ENCODE measurements at places on chromosomes 2 and 18.
A peak's percentile ranks its signal among the peaks of the same experiment; 100 is the strongest.

- DNase-seq, result no peak
Observed at GRCh38 chr2:100870652-100871531, 51.0 kb downstream of the NPAS2 start.

GRCh38 chr2:196268025-196268424 lies 96.6 kb upstream of the STK17B start:
- DNase-seq, result no peak

- DNase-seq, result peak; percentile 1
Observed at GRCh38 chr2:1910592-1911246, 166.4 kb upstream of the PXDN start.

DNA sequence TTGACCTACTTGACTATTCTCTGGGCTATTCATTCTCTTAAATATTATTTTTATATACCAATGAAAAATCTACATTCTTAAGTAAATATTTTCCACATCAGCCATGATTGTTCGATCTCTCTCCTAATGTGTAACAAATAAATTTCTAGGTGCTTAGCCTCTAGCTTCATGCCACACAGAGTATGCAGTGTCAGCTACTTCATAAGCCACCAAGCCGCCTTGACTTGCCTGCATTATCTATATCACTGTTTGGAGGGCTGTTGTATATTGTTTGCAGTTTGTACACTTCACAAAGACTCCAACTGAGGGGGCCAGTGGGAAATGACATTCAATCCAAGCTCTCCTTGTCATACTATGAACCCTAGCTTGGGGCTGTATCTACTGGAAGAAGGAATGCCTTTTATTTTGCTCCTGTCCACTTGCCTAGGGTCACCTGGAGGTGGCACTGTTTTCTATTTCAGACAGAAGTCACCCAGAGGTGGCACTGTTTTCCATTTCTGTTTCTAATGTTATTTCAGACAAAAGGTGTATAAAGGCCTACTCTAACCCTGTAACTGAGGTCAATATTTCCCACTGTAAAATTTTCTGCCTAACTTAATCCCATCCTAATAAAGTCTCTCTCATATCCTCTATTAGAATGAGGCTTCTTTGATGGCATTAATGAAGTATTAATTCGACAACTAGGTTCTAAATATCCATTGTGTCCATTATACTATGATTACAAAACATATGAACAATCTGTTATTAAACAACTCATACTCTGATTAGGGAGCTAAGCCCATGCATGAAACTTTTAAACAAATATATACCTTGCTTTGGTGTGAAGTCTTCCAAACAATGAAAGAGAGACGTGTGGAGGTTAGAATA lies 36.4 kb downstream of the COL5A2 start:
- DNase-seq, result no peak

- no peak for DNase-seq
Observed at GRCh38 chr2:163341426-163341825, 394.4 kb downstream of the FIGN start.

DNA sequence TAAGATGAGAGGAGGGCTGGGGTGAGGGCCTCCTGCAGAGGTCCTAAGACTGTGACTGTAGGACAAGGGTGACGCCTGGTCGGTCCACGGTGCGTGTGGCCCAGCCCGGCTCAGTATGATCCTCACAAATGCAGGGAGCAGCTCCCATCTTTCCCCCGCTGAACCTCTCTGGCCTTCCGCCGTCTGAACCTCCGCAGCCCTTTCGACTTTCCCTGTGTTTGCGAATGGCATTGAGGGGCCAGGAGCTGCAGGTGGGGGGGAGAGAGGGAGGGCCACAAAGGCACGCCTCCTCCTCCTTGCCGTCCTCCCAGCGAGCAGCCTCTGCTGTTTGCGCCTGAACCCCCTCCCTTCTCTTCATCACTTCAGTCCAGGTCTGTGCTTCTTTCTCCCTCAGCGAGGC lies 68.6 kb upstream of the PXDN start:
- no peak for DNase-seq

- DNase-seq, result no peak
Observed at GRCh38 chr2:119937680-119938079, 75.2 kb upstream of the EPB41L5 start.

DNA sequence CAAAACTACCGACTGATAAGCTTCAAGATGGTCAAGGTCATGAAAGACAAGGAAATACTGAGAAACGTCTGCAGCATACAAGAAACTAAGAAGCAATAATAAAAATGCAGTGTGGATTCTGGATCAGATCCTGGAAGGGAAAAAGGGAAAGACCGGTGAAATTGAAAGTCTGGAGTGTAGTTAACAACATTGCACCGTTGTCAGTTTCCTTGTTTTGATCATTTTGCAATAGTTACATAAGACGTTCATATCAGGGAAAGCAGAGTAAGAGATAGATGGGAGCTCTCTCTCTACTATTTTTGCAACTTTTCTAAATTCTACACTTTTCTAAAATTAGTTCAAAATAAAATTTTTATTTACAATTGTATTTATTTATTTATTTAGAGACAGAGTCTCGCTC lies 15.0 kb upstream of the ZNF407 start:
- DNase-seq, result no peak

- no peak for DNase-seq
Observed at GRCh38 chr2:164843346-164843911, 1.8 kb upstream of the COBLL1 start.

GRCh38 chr2:200007306-200007705 lies 51.9 kb downstream of the MAIP1 start:
- no peak for DNase-seq

DNA sequence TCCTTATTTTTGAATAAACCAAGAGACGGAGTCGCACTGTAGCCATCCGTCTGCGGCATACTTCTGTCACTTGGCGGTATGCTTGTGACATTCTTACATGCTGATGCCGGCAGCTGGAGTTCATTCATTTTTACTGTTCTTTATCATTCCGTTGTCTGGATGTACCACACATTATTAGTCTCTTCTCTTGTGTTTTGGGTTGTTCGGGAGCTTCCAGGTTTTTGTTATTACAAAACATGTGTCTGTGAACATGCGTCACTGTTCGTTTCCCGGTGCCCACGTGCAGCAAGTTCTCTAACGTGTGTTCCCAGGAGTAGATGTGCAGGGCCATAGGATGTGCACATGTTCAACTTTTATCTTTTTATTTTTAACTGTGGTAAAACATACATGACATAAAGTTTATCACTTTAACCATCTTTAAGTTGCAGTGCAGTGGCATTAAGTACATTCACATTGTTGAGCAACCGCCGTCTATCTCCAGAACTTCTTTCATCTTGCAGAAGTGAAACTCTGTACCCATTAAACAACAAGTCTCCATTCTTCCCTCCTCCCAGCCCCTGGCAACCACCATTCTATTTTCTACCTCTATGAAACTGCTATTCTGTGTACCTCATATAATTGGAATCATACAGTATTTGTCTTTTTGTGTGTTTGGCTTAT lies 40.1 kb downstream of the MTCL1 start:
- peak; percentile 67 for DNase-seq

DNA sequence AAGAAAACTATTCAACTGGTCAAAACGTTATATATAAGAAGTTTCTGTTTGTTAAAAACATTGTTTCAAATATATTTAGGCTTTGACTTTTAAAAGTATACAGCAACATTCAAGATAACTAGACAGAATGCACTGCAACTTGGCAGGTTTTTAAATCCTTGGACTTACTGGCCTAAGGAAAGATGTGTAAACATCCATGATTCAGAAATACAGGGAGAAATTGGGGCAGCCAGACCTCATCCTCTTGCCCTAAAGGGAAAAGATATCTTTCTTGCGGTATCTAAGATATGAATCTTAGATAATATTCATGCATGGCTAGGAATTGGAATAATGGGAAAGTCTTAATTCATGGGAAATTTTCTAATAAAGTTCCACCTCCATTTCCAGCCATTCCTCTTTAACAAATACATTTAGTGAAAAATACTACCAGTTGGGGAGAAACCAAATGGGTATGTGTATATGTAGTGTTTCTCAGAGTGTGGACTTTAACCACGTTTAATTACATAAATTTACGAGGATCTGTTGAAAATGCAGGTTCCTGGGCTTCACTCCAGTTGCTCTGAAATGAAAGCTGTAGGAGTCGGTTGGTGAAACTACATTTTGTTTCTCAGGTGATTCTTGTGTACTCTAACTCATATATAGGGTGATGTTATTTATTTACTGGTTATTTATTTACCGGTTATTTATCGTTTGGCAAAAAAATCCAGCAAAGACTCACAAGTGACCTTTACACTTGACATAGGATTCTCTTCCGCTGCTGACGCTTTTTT lies 587 bp upstream of the TANK start:
- DNase-seq, result no peak

- DNase-seq, result no peak
Observed at GRCh38 chr2:71989671-71990070, 158.0 kb downstream of the CYP26B1 start.

GRCh38 chr2:26595146-26595545 lies 46.0 kb downstream of the CIB4 start:
- DNase-seq, result no peak

DNA sequence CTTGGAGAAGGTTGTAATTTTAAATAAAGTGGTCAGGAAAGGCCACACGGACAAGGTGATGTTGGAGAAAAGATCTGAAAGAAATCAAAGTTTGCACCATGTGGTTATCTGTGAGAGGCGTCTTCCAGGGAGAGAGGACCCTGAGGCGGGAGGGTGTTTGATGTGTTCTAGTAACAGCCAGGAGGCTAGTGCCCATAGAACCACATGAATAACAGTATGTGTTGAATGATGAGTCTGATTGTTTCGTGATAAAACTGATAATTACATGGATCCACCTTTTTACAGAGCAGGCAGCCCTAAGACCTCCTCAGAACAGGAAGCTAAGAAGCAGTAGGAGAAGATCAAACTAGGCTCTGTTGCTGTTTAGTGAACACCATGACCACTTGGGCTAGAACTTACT lies 91.4 kb downstream of the SCG2 start:
- DNase-seq, result no peak

GRCh38 chr2:25980951-25981350 lies 1.3 kb downstream of the KIF3C start:
- DNase-seq, result no peak

- no peak for DNase-seq
Observed at GRCh38 chr2:194385376-194385775, 1271.7 kb upstream of the SLC39A10 start.

DNA sequence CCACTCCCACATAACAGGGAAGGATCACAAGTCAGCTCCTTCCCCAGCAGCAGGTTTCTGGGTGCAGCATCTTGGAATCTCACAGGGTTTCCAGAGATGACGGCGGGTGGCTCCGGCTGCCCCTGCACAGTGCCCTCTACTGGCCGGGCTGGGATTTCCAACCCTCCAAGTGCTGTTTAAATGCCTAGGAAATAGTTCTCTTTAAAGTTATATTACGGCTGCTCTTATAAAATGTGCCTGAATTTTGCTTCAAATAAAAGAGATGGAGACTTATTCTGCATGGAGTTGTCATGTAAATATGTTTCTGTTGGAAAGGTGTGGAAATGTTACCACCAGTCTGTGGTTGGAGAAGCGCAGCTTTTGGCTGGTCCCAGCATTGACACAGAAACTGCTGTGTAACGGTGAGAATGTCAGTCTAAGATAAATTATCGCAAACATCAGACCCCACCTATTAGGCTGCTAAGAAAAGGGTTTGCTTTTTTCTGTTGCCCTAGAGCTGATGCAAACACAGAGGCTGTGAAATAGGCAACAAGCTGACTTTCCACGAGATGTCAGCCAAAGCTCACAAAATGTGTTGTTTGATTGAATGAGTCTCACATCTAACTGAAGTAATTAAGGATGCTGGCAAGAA lies 3.3 kb upstream of the HJURP start:
- DNase-seq, result no peak

GRCh38 chr2:176291809-176292283 lies 22.6 kb downstream of the MTX2 start:
- no peak for DNase-seq

DNA sequence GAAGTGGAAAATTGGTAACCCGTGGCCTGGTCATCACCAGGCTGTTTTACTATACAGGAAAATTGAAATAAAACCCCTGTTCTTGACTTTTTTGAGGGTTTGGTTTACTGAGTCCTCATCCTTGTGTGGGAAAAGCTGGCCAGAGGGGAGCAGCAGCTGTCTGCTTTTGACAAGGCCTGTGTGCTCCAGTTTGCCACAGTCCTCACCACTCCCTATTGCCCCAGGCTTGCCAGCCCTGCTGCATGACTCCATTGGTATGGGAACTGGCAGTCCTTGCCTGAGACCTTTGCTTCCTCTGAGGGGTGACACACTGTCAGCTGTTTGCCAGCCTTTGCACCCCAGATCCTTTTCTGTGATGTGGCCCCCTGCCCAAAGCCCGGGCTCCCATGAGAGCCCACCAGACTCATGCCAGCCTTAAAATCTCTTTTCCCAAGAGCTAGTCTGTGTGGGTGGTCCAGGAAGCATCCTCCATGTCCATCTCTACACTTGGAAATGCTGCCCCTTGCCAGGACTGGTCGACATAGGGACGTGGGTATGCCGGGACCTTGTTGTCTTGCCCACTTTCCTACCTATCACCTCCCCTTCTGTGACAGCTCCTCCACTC lies 39.0 kb downstream of the GLI2 start:
- DNase-seq, result no peak

GRCh38 chr2:180730976-180731375 lies 249.4 kb upstream of the UBE2E3 start:
- no peak for DNase-seq

DNA sequence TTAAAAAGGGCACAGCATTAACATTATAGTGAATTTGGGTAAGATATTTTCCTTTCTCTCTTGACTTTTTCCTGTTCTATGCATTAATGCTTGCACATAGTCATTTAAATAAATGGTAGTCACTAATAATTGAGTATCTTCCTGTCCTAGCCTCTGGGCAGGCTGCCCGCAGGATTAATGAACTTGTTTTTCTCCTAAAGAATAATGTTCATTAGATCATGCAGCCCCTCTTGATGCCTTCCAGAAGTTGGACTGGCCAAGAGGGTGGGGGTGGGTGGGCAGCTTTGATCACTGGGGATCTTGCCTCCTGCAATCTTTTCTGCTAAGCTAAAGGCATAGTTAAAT lies 514.5 kb upstream of the CDH2 start:
- no peak for DNase-seq

- no peak for DNase-seq
Observed at GRCh38 chr2:100976645-100977391, 25.3 kb upstream of the RPL31 start.

GRCh38 chr2:179444056-179444455 lies 179.4 kb upstream of the SESTD1 start:
- DNase-seq, result no peak

DNA sequence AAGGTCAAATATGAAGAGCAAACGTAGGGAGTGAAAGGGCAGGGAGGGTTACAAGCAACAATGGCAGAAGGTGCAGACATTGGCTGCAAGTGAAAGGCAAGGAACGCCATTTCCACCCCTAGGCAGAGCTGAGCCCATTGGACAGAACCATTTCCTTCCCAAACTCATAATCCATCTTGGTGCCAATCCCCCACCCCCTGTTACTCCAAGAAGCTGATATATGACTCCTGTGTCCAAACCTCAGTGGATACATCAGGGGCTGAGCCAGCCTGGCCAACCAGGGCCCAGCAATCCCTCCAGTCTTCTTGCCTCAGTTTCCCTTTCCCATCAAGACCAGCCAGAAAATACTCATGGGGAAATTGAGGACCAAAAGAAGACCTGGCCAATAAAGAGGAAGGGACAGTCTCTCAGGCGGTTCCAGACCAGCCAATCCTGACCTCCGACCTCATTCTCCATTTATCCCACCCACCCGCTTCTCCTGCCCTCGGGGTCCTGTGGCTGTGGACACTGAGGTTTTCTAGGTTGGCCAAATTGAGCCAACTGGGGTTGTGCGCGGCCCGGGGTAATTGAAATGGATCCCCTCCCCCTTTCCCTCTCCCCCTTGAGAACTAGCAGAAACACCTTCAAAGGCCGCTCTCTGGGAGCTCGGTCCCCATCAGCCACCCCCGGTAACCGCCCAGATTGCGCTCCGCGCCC lies 24.8 kb downstream of the TNS1 start:
- DNase-seq, result no peak

- DNase-seq, result peak; percentile 84
Observed at GRCh38 chr2:23411752-23412431, 26.9 kb downstream of the KLHL29 start.
